ENCODE measurements at places on chromosomes 3 and 15. TPM values are rescaled to one million over a fixed set of nuclear protein-coding genes. Genes with fewer than 3 reads are reported as not detected.

The DNAH1 gene
- polyA plus RNA-seq, result 0.53 TPM

The PLA2G4D gene
- not detected for polyA plus RNA-seq

The DGKG gene
- 0.44 TPM for polyA plus RNA-seq

The CYP11A1 gene
- polyA plus RNA-seq, result not detected

The RYR3 gene
- polyA plus RNA-seq, result 0.20 TPM

The CHRFAM7A gene
- not detected for polyA plus RNA-seq

The TGM5 gene
- polyA plus RNA-seq, result not detected

The STRIT1 gene
- polyA plus RNA-seq, result not detected

The GOLGA6D gene
- polyA plus RNA-seq, result not detected

The ROBO1 gene
- polyA plus RNA-seq, result not detected

The MAN2A2 gene
- polyA plus RNA-seq, result 6.0 TPM

The GOLGA6A gene
- polyA plus RNA-seq, result 0.09 TPM

- no peak for DNase-seq
- no peak overlapping the region for H3K4me3 ChIP-seq
- H3K36me3 ChIP-seq, result peaks cover 3% of the 10 kb centered on the region
- no peaks in the 10 kb centered on the region for H3K4me1 ChIP-seq
- no peak overlapping the region for H3K27ac ChIP-seq
Observed at GRCh38 chr15:100710222-100710621, 107.8 kb downstream of the ASB7 start.

GRCh38 chr3:155254445-155254844 lies 39.0 kb downstream of the STRIT1 start:
- no peak overlapping the region for H3K27ac ChIP-seq
- H3K27me3 ChIP-seq, result no peaks in the 10 kb centered on the region
- no peaks in the 10 kb centered on the region for H3K36me3 ChIP-seq
- no peak overlapping the region for H3K4me3 ChIP-seq
- DNase-seq, result no peak

DNA sequence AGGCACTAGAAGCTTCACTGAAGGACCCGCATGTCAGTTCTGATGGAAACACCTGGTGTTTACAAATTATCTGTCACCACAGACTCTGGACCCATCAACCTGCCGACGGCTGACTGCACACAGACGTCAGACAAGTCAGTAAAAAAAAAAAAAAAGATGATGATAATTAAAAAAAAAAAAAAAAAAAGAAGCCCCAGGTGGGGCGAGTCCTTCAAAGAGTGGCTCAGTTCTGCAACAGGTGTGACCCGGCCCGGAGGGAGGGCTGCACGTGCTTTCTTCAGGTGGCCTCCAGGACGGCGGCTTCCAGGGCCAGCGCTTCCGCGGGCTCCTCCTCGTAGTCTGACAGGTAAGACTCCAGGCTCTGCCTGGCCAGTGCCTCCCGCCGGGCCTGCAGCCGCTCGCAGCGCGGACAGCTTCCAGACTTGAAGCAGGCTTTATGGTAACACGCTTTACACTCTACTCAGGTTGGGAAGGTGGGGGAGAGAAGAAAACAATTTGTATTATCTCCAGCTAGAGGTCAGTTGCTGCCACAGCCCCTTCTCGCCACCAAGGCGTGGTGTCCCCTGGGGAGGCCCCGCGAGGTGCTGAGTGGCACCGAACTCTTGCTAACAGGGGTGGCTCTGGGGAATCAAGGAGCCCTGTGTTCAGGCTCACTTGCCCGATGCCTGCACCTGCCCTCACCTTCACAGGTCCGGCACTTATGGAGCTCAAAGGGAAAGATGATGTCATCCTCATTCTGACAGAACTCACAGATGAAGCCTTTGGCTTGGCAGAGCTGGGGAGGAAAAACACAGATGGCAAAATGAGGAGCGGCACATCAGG lies 61.8 kb downstream of the RUBCN start:
- H3K27me3 ChIP-seq, result no peaks in the 10 kb centered on the region
- peak; percentile 36 for DNase-seq
- H3K4me3 ChIP-seq, result no peak overlapping the region
- peak overlapping the region; percentile 93 for H3K27ac ChIP-seq
- H3K4me1 ChIP-seq, result peaks cover 39% of the 10 kb centered on the region

DNA sequence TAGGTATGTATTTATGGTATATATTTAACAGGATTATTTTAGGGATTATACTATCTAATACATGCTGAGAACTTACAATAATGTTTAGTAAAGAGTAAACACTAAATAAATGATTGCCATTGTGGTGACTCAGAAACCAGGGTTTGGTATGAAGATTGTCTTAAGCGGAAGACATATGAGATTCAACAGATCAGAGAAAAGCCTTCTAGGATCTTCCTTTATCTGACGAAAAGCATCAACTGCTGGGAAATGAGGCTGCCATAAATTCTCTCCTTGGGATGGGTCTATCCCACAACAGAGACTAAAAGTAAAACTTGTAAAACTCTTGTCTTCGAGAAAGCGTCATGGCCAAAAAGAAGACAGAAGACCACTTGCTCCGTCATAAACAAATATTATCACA lies 1352.2 kb upstream of the EPHA6 start:
- no peak for DNase-seq
- H3K4me1 ChIP-seq, result no peaks in the 10 kb centered on the region
- H3K27me3 ChIP-seq, result no peaks in the 10 kb centered on the region
- H3K27ac ChIP-seq, result no peak overlapping the region

DNA sequence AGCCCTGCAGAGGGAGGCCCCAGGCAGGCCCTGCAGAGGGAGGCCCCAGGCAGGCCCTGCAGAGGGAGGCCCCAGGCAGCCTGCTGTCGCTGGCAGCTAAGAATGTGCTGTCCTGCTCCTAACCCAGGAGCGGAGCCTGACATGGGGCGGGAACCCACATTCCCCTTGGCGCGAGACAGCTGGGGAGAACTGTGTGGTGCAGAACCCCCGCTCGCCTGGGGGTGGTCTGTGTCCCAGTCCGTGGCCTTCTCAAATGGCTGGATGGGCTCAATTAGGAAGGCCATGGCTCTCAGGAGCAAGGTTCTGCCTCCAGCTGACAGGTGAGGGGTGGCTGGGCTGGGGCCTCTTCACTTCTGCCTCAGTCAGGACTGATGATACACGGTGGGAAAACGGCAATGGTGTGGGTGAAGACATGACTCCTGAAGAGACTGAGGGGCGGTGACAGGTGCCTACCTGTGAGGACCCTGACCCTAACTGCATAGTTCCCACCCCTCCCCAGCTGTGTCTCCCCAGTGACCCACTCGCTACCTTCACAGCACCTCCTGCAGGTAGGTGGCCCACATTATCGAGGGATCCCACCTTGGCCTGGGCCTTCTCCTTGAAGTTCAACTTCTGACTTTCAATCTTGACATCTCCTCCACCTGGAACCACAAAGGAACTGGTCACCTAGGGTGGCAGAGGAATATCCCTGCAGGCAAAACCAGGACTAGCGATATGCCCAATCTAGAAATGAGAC lies 52.0 kb downstream of the DHX30 start:
- no peak overlapping the region for H3K4me3 ChIP-seq
- no peaks in the 10 kb centered on the region for H3K27me3 ChIP-seq
- no peak for DNase-seq
- H3K4me1 ChIP-seq, result peaks cover 16% of the 10 kb centered on the region
- no peaks in the 10 kb centered on the region for H3K36me3 ChIP-seq
- H3K27ac ChIP-seq, result no peak overlapping the region

DNA sequence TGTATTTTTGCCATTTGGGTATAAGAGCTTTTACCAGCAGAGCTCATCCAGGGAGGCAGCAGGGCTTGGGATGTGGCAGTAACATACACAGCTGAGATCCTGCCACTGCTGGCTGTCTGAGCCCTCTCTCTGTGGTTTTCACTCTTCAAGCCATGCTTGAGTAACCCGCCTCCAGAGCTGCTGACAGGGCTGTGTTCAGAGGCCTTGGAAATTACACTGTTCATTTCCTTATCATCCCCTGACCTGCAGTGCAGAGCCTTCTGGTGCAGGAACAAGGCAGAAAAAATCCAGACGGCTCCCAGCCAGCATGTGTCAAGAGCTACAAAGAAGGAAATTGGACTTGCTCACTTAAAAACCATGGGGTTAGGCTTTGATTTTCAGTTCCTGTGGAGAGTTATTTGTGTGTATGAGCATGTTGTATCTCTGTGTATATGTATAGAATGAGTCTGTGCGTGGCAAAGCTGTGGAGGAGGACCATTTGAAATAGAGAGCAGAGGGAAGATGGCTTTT lies 47.0 kb downstream of the ZNF609 start:
- no peaks in the 10 kb centered on the region for H3K36me3 ChIP-seq
- no peaks in the 10 kb centered on the region for H3K27me3 ChIP-seq
- H3K4me1 ChIP-seq, result peaks cover 40% of the 10 kb centered on the region
- DNase-seq, result peak; percentile 31

GRCh38 chr3:174153871-174154270 lies 705.3 kb upstream of the NAALADL2 start:
- no peak for DNase-seq
- no peak overlapping the region for H3K27ac ChIP-seq

DNA sequence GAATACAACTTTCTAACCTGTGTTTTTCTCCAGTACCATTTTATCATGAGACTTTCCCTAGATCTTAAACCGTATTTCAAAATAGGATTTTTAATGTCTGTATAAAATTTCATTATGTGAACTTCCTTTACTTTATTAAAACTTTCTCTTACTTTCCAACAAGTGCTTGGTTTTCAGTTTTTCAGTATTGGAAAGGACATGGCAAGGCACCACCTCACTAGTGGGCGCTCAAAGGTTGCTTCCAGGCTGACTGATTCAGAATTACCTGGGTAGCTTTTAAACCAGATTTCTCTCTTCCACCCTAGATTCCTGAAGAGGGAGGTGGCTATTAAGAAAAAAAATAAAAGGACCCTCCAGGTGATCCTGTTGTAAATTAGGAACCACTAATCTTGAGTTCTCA lies 236.6 kb downstream of the SOX2 start:
- DNase-seq, result no peak
- H3K27me3 ChIP-seq, result peaks cover 4% of the 10 kb centered on the region
- H3K4me1 ChIP-seq, result no peaks in the 10 kb centered on the region
- no peak overlapping the region for H3K27ac ChIP-seq
- no peaks in the 10 kb centered on the region for H3K36me3 ChIP-seq

DNA sequence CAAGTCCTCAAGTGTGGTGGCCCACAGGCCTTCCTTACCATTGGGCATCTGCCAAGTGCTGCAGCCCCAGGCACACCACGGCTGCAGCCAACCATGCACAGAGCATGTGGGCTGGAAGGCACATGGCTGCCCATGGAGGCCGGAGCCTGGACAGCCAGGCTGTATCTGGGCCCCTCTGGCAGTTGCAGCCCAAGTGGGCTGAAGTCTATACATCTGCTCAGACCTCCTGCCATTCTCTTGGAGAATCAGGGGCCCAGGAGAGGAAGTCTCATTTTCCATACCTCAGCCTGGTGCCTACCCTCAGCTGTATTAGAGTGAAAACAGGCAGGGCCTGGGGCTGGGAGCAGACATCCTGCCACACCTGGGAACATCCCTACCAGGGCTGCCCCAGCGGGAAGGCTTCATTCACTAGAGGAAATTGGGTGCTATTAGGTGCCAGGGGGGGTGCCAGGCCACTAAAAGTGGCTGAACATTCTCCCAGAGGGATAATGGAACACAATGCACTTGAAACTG lies 48.0 kb upstream of the SLCO2A1 start:
- H3K36me3 ChIP-seq, result no peaks in the 10 kb centered on the region
- no peak for DNase-seq
- H3K27me3 ChIP-seq, result peaks cover 6% of the 10 kb centered on the region
- no peaks in the 10 kb centered on the region for H3K4me1 ChIP-seq
- H3K27ac ChIP-seq, result no peak overlapping the region
- H3K4me3 ChIP-seq, result no peak overlapping the region

DNA sequence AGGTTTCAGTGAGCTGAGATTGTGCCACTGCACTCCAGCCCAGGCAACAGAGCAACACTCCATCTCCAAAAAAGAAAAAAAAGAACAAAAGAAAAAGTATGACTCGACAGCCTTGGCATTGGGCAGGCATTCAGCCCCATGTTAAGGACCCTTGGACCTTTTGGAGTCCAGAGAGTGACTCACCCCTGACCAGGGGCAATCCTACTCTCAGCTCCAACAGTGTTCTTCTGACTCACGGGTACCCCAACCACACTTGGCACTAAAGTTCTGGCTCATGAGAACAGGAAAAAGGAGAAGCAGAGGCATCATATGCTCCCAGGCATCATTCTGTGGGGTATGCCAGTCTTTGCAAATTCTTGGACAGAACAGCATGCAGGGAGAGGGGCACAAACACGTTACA lies 252.4 kb upstream of the HES1 start:
- H3K27me3 ChIP-seq, result peaks cover 14% of the 10 kb centered on the region
- H3K27ac ChIP-seq, result no peak overlapping the region
- no peak for DNase-seq
- no peaks in the 10 kb centered on the region for H3K36me3 ChIP-seq

DNA sequence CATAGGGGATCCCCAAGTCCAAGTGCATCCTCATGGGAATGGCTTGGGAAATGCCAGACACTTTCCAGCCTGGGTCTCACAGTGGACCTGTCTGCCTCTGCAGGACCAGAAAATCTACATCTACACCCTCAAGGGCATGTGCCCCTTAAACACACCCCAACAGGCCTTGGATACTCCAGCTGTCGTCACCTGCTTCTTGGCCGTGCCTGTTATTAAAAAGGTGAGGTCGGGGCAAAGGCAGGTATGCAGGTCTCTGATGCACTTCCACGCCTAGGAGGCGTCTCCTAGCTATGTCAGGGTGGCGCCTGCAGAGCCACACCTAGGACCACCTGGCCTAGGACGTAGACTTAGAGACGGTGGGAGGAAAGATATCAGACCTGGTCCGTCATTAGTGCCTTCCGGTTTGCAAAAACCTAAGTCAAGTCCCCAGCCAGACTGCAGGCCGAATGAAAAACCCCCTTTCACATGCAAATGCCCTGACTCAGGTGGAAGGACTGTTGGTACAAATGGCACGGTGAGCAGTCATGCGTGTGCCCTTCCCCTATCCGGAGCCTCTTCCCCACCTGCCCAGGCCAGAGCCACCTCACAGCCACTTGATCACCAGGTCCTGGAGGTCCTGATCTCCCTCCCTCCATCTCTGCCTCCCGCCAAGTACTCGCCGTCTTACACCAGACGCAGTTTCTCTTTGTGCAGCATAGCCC lies 143.5 kb downstream of the LRRK1 start:
- no peak overlapping the region for H3K4me3 ChIP-seq
- H3K4me1 ChIP-seq, result peaks cover 3% of the 10 kb centered on the region
- no peaks in the 10 kb centered on the region for H3K27me3 ChIP-seq
- H3K36me3 ChIP-seq, result peaks cover 18% of the 10 kb centered on the region

- DNase-seq, result no peak
- no peaks in the 10 kb centered on the region for H3K36me3 ChIP-seq
- no peak overlapping the region for H3K27ac ChIP-seq
- H3K4me1 ChIP-seq, result peaks cover 12% of the 10 kb centered on the region
Observed at GRCh38 chr3:177961784-177962183, 574.5 kb upstream of the KCNMB2 start.

- no peaks in the 10 kb centered on the region for H3K36me3 ChIP-seq
- no peak overlapping the region for H3K27ac ChIP-seq
- peaks cover 23% of the 10 kb centered on the region for H3K4me1 ChIP-seq
- H3K4me3 ChIP-seq, result no peak overlapping the region
- DNase-seq, result no peak
Observed at GRCh38 chr15:70289191-70289955, 191.7 kb upstream of the TLE3 start.
